ENCODE measurements at places on chromosomes 4 and X.
A peak's percentile ranks its signal among the peaks of the same experiment; 100 is the strongest.

DNA sequence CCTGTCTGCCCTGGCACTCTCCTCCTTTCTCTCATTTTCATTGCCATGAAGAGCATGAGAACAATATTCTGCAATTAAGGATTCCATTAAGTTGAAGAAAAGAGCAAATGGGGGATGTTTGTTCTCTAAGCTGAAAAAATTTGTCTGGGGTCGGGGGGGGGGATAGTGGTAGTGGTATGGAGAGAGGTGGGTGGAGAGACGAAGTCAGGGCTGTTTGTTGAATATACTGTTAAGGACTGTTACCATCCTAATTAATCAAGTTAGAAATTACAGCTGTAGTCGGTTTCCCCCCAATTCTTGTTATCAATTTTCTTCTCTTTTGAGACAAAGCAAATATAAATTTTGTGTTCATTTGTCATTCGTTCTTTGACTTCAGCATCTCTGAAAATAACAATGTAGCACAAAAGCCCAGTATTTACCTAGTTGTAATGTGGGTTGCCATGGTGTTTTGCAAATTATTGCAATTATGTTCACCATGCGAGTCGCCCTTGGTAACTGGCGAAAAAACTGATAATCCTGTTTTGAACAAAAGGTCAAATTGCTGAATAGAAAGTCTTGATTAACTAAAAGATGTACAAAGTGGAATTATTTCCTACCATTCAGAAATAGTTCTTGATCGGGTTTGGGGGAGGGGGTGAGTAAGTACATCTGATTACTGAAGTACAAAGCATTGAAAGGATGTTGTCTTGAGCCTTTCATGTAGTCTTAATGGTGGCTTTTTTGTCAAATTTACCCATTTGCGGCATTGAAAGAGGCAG lies 139.1 kb downstream of the ARX start:
- DNase-seq, result no peak

GRCh38 chr4:78899302-78899701 lies 39.9 kb downstream of the PAQR3 start:
- DNase-seq, result no peak

DNA sequence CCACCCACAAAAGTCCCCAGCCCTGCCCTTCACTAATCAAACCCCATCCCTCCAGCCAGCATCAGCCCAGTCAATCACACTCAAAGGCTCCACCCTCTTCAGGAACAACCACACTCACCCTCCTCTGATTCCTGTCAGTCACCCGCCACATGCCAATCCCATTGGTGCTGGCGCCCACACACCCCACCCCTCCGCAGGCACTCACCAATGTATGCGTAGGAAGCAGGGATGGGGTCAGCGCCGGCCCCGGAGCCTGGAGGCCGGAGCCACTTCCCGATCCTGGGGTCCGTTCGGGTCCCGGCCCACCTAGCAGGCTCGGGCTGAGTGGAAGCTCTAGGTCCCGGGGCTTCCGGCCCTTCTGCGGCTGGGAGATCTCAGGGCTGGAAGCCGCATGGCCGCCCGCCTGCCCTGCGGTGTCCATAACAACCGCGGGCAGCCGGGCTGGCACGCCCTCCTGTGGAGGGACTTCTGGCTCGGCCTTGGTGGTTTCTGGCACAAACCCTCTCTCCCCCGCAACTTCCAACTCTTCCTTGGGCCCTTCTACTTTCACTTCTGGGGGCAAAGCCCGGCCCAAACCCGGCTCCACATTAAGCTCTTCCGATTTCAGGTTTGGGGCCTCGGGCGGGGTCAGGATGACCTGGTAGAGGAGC lies 7.9 kb upstream of the CFP start:
- DNase-seq, result peak; percentile 80

GRCh38 chrX:118839334-118839958 lies 15.8 kb downstream of the ZCCHC12 start:
- DNase-seq, result peak; percentile 74

GRCh38 chr4:10173754-10174749 lies 57.5 kb upstream of the WDR1 start:
- DNase-seq, result no peak

DNA sequence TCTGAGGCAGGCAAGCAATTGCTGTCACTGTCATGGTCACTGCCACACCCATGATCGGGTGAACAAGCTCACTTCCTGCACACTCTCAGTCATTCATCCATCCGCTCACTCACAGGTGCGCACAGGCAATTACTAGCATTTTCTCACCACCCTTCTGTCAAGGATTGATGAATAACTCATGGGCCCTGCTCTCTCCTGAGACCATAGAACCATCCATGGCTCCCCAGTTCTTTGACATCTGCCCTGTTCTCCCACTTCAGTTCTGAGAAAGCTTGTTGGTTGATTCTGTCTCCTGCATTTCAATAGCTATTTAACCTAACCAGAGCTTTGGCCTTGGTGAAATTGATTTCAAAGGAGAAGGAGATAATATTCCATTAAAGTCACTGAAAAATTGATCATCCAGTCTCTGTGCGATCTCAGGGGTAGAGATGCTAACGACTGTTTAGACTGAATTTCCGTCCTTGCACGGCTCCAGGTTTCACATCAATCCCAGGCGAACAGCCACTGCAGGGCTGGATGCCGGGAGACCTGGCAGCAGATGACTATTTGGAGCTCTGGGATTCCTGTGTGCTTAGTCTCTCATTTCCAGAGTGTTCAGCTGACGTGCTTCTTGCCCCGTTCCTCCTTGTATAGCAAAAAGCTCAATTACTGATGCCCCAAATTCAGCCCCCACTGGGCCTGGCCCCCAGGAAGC lies 36.9 kb upstream of the ADRA2C start:
- DNase-seq, result no peak

- DNase-seq, result peak; percentile 61
Measured at GRCh38 chr4:115275615-115276014, 162.2 kb upstream of the NDST4 start.

- DNase-seq, result no peak
Measured at GRCh38 chr4:5750946-5751665, 40.1 kb downstream of the EVC start.

GRCh38 chrX:118208481-118208880 lies 91.9 kb upstream of the KLHL13 start:
- no peak for DNase-seq

DNA sequence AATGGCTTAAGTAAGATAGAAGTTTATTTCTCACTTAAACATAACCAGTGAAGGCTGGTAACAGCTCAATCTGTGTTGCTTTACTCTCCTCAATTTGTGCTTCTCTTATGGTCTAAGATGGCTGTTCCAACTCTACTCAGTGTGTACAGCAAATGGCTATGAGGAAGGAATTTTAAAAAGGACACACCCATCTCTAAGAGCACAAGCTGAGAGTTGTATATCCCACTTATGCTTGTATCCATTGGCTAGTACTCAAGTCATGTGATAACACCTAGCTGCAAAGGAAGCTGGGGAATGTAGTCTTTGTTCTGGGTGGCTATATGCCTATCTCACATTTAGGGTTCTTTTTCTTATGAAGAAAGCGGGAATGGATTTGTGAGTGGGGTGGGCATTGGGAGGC lies 63.3 kb downstream of the GPAT3 start:
- peak; percentile 38 for DNase-seq

DNA sequence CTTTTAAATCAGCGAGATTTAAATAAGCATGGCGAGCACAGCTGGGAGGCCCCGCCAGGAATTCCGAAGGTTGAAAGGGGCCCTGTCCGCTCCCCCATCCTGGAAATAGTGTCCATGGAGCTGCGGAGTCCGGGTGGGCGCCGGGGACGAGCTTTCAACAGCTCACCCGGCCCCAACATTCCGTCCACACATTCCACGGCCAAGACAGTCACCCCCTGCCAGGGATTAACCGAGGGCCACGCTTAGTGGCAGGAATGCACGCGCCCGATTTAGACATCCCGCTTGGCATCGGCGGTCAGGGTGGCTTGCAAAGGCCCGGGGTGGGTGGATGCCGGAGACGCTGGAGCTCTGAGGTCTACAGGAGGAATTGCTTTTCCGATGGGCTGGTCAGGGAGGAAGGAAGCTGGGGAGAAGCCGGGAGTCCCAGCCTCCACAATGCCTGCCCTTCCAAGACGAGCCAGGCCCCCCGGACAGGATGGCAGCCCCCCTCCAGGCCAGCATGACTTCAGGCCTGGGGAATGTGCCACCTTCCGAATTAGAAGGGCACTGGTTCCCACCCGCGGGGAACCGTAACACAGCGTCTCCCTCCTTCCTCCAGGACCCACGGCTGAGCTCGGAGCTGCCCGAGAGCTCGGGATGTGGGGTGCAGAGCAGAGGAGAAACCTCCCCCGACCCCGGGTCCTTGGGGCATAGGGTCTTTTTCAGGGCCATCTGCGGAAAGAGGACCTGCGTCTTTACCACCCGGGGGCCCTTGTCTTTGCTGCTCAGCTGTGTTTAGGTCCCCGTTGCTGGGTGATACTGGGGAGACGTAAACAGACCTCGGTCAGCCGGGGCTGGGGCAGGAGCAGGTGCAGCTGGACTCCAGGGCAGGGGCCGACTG lies 26.9 kb upstream of the PPP2R3B start:
- DNase-seq, result no peak

- DNase-seq, result no peak
Measured at GRCh38 chr4:123120473-123120872, 198.1 kb upstream of the NUDT6 start.

GRCh38 chr4:184402239-184402638 lies 72.1 kb downstream of the IRF2 start:
- no peak for DNase-seq

- DNase-seq, result no peak
Measured at GRCh38 chrX:148958901-148959300, 458.5 kb downstream of the AFF2 start.

- DNase-seq, result no peak
Measured at GRCh38 chr4:128271551-128271950, 16.1 kb downstream of the PGRMC2 start.

Data from inflammatory macrophage treated with lipopolysaccharide for 4 hours (primary cell).